ENCODE measurements at places on chromosomes 4 and X.

GRCh38 chr4:93791570-93792195, 36.9 kb upstream of the ATOH1 start:
- peak; percentile 19 for DNase-seq

DNA sequence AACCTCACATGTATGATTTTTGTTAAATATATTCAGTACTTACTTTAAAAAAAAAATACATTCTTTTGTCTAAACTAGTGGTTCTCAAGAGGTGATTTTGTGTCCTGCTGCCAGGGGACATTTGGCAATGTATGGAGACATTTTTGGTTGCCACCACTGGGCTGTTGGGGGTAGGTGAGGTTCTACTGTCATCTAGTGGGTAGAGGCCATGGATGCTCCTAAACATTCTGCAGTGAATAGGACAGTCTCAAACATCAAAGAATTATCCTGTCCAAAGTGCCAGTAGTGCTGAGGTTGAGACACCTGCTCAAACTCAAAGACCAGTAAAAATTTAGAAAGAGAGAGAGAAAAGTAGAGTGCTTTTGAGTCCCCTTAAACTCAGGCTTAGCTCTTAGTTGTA, 32.9 kb upstream of the PGM2 start:
- peak; percentile 27 for DNase-seq

DNA sequence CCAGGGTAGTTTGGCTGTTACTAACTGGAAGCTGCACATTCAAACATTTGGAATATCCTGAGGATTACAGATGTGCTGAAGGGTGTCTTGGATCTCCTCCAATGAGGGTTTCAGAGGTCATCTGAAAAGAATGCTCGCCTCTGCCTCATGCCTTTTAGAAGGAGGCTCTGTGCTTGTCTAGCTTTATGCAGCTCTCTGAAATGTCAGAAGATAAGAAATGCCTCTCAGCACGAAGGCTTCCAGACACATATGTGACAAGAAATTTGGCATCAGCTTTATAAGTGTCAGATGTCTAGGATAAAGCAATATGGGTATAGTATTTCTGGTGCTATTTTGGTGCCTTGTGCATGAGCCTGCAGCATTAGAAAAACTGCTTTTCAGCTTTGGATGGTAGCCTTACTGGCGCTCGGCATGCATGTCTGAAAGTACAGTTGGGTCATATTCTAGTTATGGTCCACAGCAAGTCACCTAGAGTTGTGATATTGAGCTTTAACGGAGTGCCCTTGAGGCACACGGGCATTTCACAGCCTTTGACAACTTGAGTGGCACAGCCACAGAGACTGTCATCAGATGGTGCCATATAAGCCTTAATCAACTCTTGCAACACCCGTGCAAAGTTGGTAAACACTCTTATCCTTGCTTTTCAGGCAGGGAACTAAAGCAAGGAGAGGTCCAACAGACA, 70.8 kb upstream of the PGRMC2 start:
- peak; percentile 89 for DNase-seq

DNA sequence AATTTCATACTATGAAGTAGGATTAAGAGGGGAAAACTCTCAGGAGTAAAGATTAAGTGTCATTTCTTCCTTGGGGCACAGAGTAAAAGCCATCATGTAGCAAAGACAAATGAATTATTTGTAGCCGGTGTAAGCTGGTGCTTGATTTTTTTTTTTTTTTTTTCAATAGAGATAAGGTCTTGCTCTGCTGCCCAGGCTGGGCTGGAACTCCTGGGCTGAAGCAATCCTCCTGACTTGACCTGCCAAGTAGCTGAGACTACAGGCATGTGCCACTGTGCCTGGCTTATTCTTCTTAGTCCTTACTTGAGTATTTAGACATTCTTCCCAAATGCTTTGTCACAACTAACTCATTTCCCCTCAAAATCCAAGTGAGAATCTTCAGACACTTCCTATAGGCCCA, 125.7 kb downstream of the STOX2 start:
- DNase-seq, result no peak

DNA sequence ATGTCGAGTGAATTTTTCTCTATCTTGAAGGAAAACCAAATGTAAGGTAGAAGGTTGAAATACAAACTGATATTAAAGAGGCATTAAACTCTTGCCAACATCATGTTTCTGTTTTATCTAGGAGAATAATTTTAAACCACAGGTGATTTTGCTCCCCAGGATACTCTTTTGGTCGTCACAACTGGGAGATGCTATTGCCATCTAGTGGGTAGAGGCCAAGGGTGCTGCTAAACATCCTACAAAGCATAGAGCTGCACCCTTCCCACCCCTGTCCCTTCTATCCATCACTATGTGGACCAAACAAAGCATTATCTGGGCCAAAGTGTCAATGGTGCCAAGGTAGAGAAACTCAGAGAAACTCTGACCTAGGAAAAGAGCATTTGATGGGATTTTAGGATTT, 154.6 kb upstream of the MAGEB2 start:
- DNase-seq, result no peak

GRCh38 chr4:8351931-8352367, 82.4 kb downstream of the HTRA3 start:
- DNase-seq, result peak; percentile 70

- DNase-seq, result no peak
These were observed 7.3 kb upstream of the DHRSX start for GRCh38 chrX:2507904-2508627.

GRCh38 chrX:4238916-4239315, 525.5 kb upstream of the PRKX start:
- no peak for DNase-seq

DNA sequence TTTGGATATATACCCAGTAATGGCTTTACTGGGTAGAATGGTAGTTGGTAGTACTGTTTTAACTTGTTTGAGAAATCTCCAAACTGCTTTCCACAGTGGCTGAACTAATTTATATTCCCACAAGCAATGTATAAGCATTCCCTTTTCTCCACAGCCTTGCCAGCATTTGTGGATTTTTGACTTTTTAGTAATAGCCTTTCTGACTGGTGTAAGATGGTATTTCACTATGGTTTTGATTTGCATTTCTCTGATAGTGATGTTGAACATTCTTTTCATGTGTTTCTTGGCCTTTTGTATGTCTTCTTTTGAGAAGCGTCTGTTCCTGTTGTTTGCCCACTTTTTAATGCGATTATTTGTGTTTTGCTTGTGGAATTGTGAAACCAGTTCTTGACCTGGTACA, 290.5 kb downstream of the BMPR1B start:
- DNase-seq, result no peak

GRCh38 chrX:9785944-9786797, at the start of gene SHROOM2:
SHROOM2 (plus strand) TSS chrX:9786429; CDS start chrX:9786546, 117 bp downstream.
- DNase-seq, result no peak

- DNase-seq, result peak; percentile 27
These were observed 56.6 kb downstream of the CHST7 start for GRCh38 chrX:46630141-46630540.
